ENCODE measurements at places on chromosomes 11 and 22.

GRCh38 chr11:108137212-108137611 is 15.8 kb downstream of the ACAT1 start:
- DNase-seq = no peak

DNA sequence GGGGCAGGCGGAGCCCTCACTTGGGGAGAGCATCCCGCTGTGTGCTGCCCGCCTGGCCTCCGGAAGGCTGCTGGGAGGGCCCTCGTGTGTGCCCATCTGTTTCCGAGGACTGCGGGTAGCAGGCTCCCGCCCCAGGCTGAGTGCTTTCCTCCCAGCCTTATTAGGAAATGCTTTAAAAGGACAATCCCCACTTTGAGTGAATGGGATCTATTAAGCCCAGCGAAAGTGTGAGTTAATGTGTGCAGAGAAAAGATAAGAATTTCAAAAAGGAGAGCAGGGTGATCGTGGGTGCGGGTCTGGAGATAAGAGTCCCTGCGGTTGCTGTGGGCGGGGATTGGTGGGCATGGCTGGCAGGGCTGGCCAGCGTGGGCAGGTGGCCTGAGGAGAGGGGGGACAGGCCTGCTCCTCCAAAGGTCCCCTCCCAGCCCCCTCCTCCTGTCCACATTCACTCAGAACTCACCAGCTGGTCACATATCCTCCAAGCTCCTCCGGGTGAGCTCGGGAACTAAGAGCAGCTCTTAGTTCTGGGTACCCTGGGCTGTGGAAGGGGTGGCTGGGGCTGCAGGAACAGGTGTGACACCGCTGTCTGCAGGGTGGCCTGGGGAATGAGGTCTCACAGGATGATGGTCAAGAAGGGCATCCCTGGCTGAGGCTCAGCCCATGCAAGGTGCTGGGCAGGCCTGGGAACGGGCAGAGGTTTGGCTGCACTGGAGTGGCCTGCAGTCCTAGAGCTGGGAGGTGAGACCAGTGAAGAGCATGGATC is 1260.3 kb downstream of the BRD1 start:
- no peak for DNase-seq

DNA sequence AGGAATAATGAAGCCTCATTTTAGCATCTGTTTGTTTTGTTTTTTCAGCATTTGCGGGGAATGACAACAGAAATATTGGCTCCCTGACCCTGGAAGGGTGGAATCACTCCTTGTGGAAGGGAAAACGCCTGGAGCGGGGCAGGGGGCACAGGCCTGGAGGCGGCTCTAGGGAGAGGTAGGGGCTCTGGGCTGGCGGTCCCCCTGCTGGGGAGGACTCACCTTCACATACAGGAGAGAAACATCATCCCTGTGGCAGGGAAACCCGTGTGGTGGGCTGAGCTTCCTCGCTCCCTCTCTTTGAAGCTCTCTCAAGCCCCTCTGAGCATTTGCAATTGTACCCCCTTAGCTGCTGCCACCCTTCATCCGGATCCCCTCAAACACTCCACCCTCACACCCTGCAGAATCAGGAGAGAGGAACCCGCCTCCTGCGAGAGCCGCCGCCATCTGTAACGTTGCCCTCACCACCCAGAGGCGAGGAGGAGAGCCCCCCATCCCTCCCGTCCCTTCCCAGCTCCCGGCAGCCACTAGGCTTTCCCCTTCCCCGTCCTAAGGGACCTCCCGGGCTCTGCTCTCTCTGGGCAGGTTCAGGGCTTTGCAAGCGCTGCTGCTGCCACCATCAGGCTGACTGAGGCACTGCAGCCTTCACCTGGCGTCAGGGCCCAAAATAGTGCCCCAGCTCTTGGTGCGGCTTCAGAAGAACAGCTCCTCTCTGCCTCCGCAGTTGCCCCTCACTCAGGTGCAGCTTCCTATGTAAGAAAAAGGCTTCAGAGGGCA is 10.4 kb downstream of the KIRREL3 start:
- peak; percentile 83 for DNase-seq

DNA sequence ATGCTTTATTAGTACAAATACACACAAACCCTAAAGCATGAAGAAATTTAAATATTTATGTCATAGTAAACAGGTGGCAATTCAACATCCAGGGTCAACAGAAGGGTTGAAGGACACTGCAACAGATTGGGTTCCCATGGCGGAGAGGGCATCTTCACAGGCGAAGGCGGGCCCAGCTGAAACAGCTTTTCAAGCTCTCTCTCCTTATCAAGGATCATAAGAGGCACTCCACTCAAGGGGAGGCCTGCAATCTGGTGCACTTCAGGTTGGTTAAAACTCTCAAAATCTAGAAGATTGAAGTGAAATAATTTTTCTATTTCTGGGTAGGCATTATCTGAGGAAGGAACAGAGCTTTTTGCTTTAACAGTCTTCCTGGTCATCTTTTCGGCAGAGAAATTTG is 16.8 kb upstream of the SLC22A8 start:
- DNase-seq = no peak

DNA sequence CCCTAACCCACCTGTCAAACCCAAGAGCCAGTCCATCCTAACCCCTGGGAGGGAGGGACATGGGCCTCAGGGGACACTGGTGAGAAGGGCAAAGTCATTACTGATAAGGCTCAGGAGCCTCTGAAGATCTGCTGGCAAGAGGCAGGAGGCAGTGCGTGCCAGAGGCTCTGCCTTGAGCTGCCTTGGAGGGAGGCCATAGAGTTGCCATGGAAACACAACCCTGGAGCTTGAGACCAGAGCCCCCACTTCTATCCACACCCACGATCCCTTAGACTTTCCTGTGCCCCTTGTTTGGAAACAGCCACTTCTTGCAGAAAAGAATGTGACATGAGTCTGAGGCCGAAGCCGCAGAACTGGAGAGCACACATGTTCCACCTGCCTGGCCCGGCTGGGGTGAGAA is 89.7 kb upstream of the CSNK2A3 start:
- DNase-seq = no peak

GRCh38 chr11:35049859-35050531 is 89.0 kb upstream of the CD44 start:
- no peak for DNase-seq

DNA sequence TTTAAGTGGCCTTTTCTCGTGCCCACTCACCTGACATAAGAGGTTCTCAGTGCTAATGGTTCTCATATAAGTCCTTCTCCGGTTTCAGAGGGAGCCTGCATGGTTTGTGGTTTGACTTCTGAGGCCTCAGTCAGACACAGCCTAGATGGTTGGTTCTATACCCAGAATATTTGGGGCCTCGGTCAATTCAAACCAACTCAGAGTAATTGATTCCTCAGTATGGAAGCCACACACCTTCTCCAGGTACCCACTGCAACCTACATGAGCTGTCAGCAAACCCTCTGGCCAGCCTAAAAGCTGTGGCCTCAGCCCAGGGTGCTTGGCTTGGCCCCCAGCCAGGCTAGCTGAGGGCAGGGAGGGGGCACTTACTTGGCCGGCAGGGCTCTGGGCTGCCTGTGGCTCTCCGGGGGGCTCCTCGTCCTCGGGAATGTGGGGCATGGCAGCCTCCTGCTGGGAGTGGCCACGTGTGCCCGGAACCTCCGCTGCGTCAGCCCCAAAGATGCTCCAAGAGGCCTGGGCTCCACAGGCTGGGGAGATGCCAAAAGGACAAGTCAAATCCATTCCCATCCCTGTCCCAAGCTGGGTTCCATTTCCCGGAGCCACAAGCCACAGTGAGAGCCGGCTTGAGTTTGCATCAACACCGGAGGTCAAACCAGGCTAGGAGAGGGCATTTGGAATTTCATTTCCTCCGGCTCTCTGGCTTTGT is 41.7 kb downstream of the IRAG1 start:
- DNase-seq = no peak

DNA sequence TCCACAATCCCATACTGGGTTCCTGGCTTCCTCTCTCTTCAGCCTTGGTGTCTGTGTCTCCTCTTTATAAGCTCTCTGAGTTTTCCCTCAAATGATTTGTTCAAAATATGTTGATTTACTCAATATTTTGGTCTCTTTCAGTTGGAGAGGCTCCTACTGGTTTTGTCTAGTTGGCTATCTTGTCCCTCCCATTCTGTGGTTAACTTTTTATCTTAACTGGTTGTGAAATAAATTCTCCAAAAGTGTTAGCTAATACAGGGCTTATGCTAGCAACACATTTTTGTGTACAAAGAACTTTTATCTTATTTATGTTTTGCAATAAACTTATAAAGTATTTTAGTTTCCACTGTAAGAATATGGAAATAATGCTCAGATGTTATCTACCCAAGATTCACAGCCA is 200.9 kb downstream of the AASDHPPT start:
- no peak for DNase-seq

DNA sequence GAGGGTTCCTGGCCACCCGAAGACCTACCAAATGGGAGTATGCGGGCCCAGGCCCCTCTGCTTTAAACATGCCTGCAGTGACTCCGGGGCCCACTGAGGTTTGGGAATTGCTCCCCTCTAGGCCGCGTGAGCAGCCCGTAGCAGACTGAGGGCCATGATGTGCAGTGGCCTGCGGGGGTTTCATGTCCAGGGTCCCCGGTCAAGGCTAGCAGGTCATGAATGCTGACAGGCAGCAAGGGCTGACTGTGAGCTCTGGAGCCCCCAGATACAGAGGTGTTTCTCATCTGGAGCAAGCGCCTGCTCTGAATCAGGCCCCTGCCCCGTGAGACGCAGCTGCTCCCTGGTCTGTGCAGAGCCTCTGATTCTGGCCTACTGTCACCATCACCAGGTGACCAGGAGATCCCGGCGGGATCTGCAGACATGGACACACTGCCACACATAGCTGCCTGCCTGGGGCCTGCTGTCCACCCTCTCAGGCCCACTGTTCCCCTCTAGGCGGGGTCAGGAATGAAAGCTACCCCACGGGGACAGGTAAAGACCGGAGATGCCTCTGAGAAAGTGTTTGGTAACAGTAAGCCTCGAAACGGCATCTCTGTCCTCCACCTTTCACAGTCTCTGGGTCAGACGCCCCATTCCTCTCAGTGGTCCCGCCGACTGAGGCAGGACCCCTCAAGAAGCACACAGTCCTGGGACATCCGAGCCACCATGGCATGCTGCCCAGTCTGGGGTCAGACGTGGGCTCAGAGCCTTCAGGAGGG is 73.3 kb downstream of the PARVB start:
- DNase-seq = no peak

GRCh38 chr11:128389461-128389976 is 197.8 kb downstream of the ETS1 start:
- DNase-seq = no peak

- DNase-seq = no peak
These were observed 109.2 kb downstream of the ZBTB16 start for GRCh38 chr11:114168691-114169090.

Measured in NCI-H1105 (cell line).